ENCODE measurements at places on chromosomes 5 and 9.

DNA sequence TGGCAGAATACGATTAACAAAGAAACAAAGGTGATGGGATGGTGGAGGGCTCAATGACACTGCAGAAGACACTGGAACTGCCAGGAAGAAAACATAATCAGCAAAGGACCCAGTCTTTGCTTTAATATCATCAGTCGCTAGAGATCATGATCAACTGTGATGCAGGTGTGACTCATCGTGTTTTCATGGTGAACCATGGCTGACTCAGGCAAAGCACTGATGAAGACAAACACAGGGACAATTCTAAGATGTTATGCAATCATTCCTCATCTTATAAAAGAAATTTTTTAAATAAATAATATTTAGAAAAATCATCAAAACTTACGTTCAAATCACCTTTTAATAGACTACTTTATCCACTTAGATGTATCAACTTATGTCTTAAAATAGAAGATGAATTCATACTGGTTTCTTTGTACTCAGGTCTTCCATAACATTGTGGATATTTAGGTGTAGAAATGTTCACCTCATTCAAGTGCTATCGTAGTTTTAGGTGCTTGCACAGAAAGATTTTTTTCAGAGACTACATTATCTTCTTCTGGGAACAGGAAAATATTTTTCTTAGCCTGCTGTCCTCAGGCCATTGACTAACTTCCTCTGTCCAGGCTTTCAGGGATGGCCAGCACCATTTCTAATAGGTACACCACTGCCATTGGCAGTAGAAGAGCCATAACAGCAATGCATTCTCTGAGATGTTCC lies 673.4 kb upstream of the MEF2C start:
- no peak for DNase-seq

DNA sequence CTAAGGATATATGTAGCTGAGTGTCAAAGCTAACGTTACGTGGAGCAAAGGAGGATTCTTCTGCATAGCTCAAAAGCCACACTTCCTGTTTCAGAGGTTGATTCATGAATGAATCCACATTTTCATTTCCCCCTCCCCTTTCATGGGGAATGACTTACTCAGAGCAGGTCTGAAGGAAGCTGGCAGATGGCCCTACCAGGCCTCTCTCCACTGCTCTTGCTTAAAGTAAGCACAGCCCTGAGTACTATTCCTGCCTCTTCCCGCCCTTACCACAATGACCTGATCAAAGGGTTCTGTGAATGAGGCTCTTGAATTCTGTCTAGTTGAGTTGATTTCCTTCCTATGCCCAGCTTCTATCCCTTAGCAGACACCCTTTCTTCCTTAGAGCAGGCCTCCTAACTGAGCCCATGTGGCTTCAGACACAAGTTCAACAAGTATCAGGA lies 6.3 kb downstream of the IGIP start:
- no peak for DNase-seq

DNA sequence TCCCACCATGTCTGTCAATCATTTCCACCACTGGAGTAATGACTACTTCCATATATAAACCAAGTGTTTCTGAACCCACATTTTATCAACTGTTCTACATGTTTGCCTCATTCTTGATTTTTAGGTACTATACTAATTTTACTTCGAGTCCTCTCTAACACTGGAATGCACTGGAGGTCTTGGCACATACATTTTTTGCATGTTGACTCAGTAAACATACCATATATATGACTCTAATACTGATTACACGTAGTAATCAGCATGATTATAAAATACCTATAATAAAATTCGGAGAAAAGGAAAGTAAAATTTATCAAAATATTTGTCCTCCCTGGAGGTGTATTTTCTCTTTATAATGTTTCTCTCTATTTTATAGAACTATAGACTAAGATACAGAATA lies 621.7 kb upstream of the NUDT12 start:
- DNase-seq = no peak

GRCh38 chr5:111975133-111975532 lies 218.1 kb upstream of the NREP start:
- DNase-seq = no peak

GRCh38 chr9:126880947-126881332 lies 20.5 kb downstream of the ZBTB34 start:
- no peak for DNase-seq

DNA sequence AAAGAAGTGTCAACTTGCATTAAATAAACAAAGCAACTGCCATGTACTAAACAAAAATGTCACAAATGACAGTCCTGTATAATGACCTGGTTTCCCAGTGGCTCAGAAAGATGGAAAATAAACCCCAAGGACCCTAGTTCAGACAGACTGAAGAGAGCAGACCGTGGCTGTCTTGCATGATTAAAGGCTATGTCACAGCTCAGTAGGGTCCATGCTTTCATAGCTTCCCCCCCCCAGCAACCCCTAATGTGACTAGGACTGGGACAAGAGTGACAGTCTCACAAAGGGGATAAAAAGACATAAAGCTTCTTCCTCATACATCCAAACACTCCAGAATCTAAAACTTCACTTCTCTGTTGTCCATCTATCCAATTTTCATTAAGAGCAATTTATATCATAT lies 113.6 kb downstream of the NR6A1 start:
- no peak for DNase-seq

GRCh38 chr5:178212241-178213002 lies 8.1 kb downstream of the HNRNPAB start:
- DNase-seq = no peak

- no peak for DNase-seq
Measured at GRCh38 chr5:125560476-125561225, 814.2 kb upstream of the ZNF608 start.

- no peak for DNase-seq
Measured at GRCh38 chr5:148436029-148436428, 52.3 kb downstream of the FBXO38 start.

DNA sequence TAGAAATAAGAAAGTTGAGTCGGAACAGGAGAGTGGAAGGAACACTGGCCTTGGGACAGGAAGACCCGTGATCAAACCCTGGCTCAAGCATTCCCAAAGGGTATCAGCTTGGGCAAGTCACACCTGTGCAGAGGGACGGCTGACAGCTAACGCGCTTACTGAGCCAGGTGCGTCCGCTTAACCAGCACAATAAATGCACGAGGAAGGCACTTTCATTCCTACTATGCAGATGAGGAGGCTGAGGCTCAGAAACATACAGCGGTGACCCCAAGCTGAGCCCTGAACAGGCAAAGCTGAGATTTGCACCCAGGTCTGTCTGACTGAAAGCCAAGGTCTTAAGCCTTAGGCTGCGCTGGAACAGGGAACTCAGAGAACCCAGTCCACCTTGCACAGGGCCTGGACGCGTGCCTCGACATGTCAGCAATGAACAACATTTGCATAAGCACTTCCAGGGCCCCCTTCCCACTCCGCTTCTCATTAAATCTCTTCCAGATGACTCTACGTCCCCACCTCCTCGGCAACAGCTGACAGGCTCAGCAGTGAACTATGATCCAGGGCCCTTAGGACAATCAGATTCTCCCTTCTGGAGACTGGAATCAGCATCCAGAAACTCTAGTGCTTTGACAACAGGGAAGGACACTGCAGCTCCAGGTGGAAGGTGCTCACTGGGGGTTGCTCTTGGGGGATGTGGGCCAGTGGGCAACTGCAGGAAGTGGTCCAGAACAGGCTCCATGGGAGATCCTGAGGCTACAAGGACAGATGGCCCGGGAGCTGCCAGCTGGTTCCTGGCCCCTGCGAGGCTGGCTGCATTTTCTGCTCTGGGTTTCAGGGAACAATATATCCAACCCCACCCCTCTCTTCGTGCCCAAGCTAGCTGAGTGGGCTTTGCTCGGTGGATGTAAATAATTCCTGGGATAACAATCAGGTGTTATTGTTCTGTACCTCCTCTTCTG lies 35.2 kb downstream of the SH3PXD2B start:
- DNase-seq = no peak

DNA sequence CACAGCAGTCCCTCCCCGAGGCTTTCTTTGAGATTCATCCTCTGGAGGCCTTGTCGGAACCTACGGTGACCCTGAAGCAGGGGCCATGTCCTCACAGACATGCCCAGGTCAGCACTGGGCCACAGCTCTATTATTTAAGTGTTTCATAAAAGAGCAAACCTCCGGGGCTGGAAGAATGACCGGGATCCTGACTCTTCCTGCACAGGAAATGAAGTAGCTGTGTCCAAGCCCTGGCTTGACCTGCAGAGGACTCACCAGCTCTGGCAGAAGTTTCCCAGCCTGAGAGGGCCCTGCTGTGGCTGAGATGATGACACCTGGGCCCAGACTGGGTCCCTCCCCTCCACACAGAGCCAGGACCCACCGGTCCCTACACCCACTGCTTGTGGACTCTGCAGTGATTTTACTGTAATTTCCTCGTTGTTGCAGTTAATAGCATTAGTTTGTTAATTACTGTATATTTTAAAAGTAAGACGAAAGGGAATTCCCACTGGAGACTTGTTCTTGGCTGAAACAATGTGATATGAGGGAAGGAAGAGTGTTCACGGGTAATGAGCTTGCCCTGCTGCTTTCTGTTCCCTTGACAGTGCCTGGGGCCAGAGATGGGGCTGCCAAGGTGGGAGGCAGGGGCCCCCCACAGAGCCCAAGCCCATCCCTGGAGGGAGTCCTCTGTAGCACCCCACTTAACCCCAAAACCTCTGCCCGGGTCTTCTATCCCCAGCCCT lies 72.2 kb downstream of the PCDH1 start:
- DNase-seq = no peak

- no peak for DNase-seq
Measured at GRCh38 chr5:119741691-119742090, 112.3 kb downstream of the FAM170A start.

GRCh38 chr9:88691811-88692210 lies 156.8 kb downstream of the NXNL2 start:
- no peak for DNase-seq

GRCh38 chr5:107474716-107475489 lies 195.8 kb downstream of the EFNA5 start:
- DNase-seq = no peak

DNA sequence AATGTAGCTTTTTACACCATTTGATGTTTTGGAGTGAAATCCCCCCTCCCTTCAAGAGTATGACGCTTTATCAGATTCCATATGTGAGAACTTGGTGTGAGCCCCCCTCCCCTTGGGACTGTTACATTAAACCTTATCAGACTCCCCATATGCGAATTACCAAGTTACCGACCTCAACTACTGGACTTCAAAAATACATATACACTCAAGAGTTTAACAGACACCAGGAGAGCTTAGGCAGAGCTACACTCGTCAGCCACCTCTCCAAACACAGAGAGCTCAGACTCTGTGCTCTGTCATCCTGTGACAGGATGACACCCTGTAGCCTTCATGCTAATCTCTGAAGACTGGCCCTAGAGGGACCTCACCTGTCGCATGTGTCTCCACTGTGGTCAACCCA lies 50.2 kb downstream of the FAM114A2 start:
- no peak for DNase-seq

GRCh38 chr5:162174358-162174974 lies 106.9 kb downstream of the GABRG2 start:
- no peak for DNase-seq

GRCh38 chr5:14200312-14200990 lies 57.3 kb downstream of the TRIO start:
- DNase-seq = no peak

DNA sequence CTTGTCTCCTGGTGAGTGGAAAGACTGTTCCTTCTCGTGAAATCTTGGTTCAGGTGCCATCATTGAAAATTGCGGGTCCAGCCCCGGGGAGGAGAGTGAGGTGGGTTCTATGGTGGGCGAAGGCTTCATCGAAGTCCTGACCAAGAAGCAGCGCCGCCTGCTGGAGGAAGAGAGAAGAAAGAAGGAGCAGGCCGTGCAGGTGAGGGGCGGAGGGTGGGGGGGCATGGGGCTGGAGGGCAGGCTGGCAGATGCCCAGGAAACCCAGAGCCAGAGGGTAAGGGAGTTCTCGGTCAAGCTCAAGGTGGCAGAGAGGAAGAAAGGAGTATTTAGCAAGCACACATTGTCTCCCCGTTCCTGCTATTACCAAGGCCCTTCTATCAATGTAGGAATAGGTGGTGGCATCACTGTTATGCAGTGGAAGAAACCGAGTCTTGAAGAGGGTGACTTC lies 24.3 kb upstream of the POMT1 start:
- DNase-seq = peak; percentile 71

GRCh38 chr5:76851728-76852369 lies 2.0 kb downstream of the S100Z start:
- DNase-seq = no peak

- DNase-seq = no peak
Measured at GRCh38 chr9:132440735-132441134, 30.7 kb downstream of the CFAP77 start.

- DNase-seq = peak; percentile 37
Measured at GRCh38 chr9:91161465-91162300, 200.0 kb downstream of the AUH start.

GRCh38 chr9:16032799-16033198 lies 480.0 kb downstream of the CCDC171 start:
- no peak for DNase-seq

DNA sequence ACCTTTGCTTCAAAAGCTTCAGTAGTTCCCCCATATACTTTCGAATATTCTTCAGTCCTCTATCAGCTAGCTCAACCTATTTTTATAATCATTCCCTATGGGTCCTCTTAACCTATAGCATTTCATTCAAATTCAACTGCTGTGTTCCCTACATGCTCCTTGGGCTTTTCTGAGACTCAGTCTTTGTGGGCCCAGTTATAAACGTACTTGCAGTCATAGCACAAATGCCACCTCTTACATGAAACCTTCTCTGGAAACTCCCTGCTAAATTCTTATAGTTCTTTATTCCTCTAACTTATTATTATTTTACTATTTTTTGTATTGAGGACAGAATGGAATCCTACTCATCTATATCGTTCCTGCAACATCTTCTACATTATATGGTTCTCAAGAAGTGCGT lies 24.7 kb downstream of the MLANA start:
- no peak for DNase-seq

DNA sequence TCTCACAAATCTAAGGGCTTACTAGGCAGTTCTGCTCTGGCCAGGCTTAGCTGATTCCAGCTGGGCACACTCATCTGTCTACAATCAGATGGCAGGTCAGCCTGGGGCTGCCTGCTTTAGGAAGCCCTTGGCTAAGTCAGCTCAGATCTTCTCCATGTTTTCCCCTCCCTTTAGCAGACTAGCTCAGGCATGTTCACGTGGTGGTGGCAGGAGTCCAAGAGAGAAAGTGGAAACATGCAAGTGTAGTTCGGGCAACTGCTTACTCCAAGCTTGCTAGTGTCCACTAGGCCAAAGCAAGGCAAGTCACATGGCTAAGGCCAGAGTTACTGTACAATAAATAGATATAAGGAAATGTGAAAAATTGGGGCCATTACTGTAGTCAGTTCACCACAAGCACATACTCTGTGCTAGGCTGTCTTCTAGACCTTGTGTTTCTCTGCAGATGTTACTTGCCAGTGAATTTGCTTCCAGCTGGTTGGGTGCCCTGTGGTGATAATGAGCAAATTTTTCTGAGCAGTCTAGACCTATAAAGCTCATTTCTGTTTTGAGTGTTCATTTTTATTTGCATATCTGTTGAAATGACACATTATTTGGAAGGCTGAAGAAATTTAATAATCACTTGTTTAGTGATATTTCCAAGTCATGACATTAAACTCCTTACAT lies 38.3 kb downstream of the RECK start:
- DNase-seq = no peak

GRCh38 chr9:28774433-28775235 lies 1201.4 kb upstream of the C9orf72 start:
- DNase-seq = no peak

GRCh38 chr9:71670121-71670520 lies 98.2 kb downstream of the CEMIP2 start:
- DNase-seq = no peak

Data from activated T-cell treated with anti-CD3 and anti-CD28 coated beads, Interleukin-2, amount 50 U/mL, for 24 hours (primary cell).